ENCODE measurements at places on chromosomes 2 and 18.
A peak's percentile ranks its signal among the peaks of the same experiment; 100 is the strongest.

- DNase-seq = no peak
These were observed 344.2 kb downstream of the MTX2 start for GRCh38 chr2:176613323-176613987.

GRCh38 chr2:102630458-102630857 is 11.1 kb downstream of the SLC9A2 start:
- no peak for DNase-seq

GRCh38 chr18:5542515-5543035 is 1.2 kb downstream of the EPB41L3 start:
- DNase-seq = no peak

GRCh38 chr2:55311444-55311870 is 42.4 kb upstream of the MTIF2 start:
- peak; percentile 31 for DNase-seq

GRCh38 chr2:46695283-46695682 is 215.9 kb downstream of the TMEM247 start:
- no peak for DNase-seq

DNA sequence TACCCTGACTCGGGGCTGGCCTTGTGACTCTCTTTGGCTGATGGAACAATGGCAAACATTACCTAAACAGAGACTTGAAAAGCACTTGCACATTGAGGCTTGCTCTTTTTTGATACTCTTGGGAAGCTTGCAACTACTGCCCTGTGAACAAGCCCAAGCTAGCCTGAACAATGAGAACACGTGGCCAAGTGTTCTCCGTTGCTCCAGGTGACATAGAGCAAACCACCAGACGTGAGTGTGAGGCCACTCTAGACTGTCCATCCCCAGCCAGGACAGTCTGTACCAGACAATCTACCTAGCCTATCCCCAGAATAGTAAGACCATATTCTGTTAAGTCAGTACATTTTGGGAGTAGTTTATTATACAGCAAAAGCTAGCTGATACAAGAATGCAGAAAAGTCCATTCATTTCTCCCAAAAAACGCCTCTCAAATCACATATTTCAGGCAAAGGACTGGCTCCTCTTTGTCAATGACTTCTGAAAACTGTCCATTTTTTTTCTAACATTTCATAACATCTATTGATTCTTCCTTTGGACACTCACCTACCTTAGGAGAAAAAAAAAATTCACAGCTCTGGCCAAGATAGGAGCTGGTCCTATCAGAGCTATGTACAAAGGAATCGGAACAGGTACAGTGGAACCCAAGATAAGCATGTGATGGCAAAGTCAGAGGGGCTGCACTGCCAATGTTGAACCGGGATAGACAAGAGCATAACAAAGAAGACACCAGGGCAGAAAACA is 142.1 kb upstream of the PKDCC start:
- DNase-seq = no peak

DNA sequence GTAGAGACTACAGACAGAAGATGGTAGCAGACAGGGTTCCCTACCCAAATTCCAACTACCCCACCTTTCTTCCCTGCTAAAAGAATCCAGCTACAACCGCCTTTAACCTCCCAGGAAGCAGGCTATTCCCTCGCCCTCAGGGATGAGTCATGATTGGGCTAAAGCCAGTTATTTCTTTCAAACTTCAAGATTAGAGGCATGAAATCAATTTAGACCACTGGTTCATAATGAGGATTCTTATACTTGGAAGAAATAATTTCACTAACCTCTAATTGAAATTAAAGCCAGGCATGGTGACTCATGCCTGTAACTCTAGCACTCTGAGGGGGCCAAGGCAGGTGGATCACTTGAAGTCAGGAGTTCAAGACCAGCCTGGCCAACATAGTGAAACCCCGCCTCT is 20.0 kb downstream of the TRIP12 start:
- DNase-seq = peak; percentile 60

DNA sequence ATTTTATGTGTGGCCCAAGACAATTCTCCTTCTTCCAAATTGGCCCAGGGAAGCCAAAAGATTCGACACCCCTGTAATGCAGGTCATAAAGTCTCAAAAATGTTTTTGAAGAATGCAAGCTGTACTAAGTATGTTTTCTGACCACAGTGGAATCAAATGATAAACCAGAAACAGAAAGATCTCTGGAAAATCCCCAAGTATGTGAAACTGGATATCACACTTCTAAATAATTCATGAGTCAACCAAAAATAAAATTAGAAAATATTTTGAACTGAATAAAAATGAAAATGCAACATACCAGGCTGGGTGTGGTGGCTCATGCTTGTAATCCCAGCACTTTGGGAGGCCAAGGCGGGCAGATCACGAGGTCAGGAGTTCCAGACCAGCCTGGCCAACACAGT is 34.1 kb upstream of the UBE2F start:
- peak; percentile 90 for DNase-seq

Data from osteoblast (primary cell).